NCI-H1105 (cell line): ENCODE measurements at places on chromosomes 1 and 21.
A peak's percentile ranks its signal among the peaks of the same experiment; 100 is the strongest.

- peak; percentile 66 for DNase-seq
Measured at GRCh38 chr1:224198572-224198971, 15.5 kb downstream of the DEGS1 start.

GRCh38 chr1:51284487-51284954 lies 45.8 kb downstream of the TTC39A start:
- DNase-seq, result peak; percentile 90

DNA sequence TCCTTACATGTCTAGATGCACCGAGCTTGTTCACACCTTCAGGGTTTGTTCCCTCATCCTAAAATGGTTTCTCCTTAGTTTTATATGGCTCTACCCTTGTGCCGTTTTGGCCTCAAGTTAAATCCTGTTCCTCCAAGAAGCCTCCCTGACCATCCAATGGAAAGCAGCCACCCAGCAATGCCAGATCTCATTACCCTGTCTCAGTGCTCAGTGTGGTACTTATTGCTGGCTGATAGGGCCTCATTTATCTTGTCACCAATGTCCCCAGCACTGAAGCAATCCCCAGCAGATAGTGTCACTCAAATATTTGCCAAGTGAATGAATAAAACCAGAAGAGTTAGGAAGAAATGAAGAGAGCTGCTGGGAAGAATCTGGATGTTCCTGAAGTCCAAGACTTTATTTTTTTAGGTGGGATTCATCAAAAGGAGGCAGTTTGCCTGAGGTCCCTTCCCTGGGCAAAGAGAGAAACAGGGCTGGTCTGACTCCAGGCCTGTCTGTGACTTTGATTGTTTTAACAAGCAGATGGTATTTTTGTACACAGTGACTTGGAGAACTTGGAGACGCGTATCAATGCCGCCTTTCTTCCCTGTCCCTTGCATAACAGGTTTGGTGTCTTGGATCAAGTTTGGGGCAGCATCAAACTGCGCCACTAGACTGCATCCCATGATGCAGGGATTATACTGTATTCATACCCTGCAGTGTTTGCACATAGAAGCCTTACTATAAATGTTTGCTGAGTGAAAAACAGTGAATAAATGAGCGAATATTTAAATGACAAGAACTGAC lies 221.2 kb downstream of the DISC1 start:
- DNase-seq, result no peak

DNA sequence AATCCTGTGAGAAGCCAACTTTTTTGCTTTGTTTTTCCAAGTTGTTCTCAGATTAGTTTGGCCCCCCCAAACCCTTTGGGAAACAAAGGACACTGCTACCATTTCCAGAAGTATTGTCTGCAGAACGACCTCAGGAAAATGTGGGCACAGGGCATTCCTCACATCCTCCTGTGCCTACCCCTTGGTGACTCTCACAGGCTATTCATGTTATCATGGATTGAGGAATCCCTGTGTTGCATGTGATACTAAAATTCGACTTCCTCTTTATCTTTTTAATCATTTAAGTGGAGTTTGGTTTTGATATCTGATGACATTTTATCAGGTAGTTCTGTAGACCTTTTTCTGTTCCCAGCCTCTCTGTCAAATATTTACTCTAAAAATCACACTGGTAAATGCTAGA lies 184.5 kb downstream of the FASLG start:
- no peak for DNase-seq
